ENCODE measurements at places on chromosomes 2 and 18. TPM values are rescaled to one million over a fixed set of nuclear protein-coding genes. Genes with fewer than 3 reads are reported as not detected.

CCDC102B gene
- total RNA-seq, result 0.38 TPM

PROKR1 gene
- not detected for total RNA-seq

GEN1 gene
- total RNA-seq, result 10.7 TPM

CDH2 gene
- 42.7 TPM for total RNA-seq

STPG4 gene
- not detected for total RNA-seq

FAHD2B gene
- 12.2 TPM for total RNA-seq

HRH4 gene
- not detected for total RNA-seq

GLI2 gene
- 16.8 TPM for total RNA-seq

ZNF804A gene
- total RNA-seq, result not detected

ABCB11 gene
- total RNA-seq, result 0.01 TPM

GLB1L gene
- total RNA-seq, result 5.8 TPM

ITGA4 gene
- 1.4 TPM for total RNA-seq

DES gene
- total RNA-seq, result 0.27 TPM

PJVK gene
- 1.4 TPM for total RNA-seq

ANKRD29 gene
- total RNA-seq, result 13.8 TPM

KCNS3 gene
- 1.4 TPM for total RNA-seq

PNPT1 gene
- total RNA-seq, result 25.5 TPM

FAM161A gene
- 8.4 TPM for total RNA-seq

ABHD1 gene
- 1.6 TPM for total RNA-seq

Measured in A549 treated with AZD2906 at 1 μM for 4 hours (cell line).